ENCODE measurements at places on chromosomes 2 and 18. TPM values are rescaled to one million over a fixed set of nuclear protein-coding genes. Genes with fewer than 3 reads are reported as not detected.

The ALPI gene
- not detected for total RNA-seq

The CABYR gene
- total RNA-seq = 0.46 TPM

The GALNT14 gene
- total RNA-seq = 0.48 TPM

The TUBB8B gene
- total RNA-seq = not detected

The EIF5B gene
- 79.0 TPM for total RNA-seq

The CIAO1 gene
- 77.6 TPM for total RNA-seq

The CPO gene
- not detected for total RNA-seq

The PMS1 gene
- 47.4 TPM for total RNA-seq

The ANKRD62 gene
- total RNA-seq = not detected

The SP100 gene
- total RNA-seq = 150 TPM

The COBLL1 gene
- total RNA-seq = not detected

The ANO7 gene
- total RNA-seq = 2.4 TPM

The SERPINB3 gene
- total RNA-seq = not detected

The RNU2-63P gene
- total RNA-seq = 8.5 TPM

The IKZF2 gene
- total RNA-seq = 6.3 TPM

The NAT8 gene
- not detected for total RNA-seq

The ELOA2 gene
- not detected for total RNA-seq

The RUFY4 gene
- total RNA-seq = 1.7 TPM

The CCL20 gene
- 7.9 TPM for total RNA-seq

The SANBR gene
- total RNA-seq = 2.5 TPM

The TUBA3E gene
- total RNA-seq = not detected

The LYPD1 gene
- total RNA-seq = not detected

The ZSWIM2 gene
- not detected for total RNA-seq

The CXCR4 gene
- 89.3 TPM for total RNA-seq

The SCYGR4 gene
- total RNA-seq = not detected
